ENCODE measurements at places on chromosomes 13 and 19. TPM values are rescaled to one million over a fixed set of nuclear protein-coding genes. Genes with fewer than 3 reads are reported as not detected.
A peak's percentile ranks its signal among the peaks of the same experiment; 100 is the strongest.

Gene F7
- 2.7 TPM for total RNA-seq

Gene TEX29
- total RNA-seq: 1.4 TPM

Gene GNG7
- 22.9 TPM for total RNA-seq

DNA sequence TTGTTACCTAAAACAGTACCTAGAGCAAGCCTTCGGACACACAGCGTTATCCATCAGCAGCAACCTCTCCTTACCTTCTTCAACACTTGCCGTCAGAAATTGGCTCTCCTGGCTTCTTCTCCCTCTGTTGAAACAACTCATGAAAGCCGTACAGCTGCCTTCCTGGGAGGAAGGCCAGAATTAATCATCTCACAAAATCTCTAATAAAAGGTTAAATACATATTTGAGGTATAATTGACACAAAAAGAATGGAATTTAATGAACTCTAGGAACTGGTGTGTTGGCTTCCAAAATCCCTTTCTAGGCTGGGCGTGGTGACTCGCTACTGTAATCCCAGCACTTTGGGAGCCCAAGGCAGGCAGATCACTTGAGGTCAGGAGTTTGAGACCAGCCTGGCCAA, 37.3 kb upstream of the GTF2F2 start:
- no peak overlapping the region for H3K27ac ChIP-seq
- DNase-seq: peak; percentile 11
- H3K4me1 ChIP-seq: no peaks in the 10 kb centered on the region
- H3K36me3 ChIP-seq: no peaks in the 10 kb centered on the region
- no peaks in the 10 kb centered on the region for H3K27me3 ChIP-seq

DNA sequence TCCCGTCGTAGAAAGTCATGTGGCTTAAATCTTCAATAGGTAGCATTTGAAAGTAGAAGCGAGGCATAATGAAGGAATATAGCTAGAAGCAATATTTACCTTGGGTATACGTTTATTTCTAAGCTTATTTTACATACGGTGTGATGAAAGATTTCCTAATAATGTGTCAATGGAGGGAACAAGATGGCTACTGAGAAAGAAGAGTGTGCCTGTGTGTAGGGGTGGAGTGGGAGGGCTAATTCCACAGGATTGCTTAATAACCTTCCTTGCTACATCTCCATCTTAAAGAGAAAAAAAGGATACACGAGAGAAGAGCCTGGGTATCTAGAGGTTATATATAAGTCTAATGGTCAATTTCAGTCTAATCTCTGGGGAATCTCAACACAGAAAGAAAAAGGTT, 2.0 kb downstream of the SPART start:
- H3K4me3 ChIP-seq: no peak overlapping the region
- no peaks in the 10 kb centered on the region for H3K4me1 ChIP-seq
- no peak for DNase-seq
- no peaks in the 10 kb centered on the region for H3K36me3 ChIP-seq
- H3K27ac ChIP-seq: peak overlapping the region; percentile 98
- no peaks in the 10 kb centered on the region for H3K27me3 ChIP-seq

- no peaks in the 10 kb centered on the region for H3K27me3 ChIP-seq
- no peaks in the 10 kb centered on the region for H3K36me3 ChIP-seq
- H3K27ac ChIP-seq: peak within 1 kb of the TSS; percentile 89
- peak within 1 kb of the TSS; percentile 66 for H3K4me3 ChIP-seq
- H3K4me1 ChIP-seq: peaks cover 22% of the 10 kb centered on the region
Measured at GRCh38 chr19:44808463-44809371, at the start of gene BCAM. BCAM (plus strand) TSS chr19:44809103; CDS start chr19:44809125, 22 bp downstream.

Data from prostate gland (tissue), 2 donors.